ENCODE measurements at places on chromosomes 16 and 17.

- DNase-seq = no peak
These were observed 5.3 kb downstream of the DEF8 start for GRCh38 chr16:89953671-89954406.

DNA sequence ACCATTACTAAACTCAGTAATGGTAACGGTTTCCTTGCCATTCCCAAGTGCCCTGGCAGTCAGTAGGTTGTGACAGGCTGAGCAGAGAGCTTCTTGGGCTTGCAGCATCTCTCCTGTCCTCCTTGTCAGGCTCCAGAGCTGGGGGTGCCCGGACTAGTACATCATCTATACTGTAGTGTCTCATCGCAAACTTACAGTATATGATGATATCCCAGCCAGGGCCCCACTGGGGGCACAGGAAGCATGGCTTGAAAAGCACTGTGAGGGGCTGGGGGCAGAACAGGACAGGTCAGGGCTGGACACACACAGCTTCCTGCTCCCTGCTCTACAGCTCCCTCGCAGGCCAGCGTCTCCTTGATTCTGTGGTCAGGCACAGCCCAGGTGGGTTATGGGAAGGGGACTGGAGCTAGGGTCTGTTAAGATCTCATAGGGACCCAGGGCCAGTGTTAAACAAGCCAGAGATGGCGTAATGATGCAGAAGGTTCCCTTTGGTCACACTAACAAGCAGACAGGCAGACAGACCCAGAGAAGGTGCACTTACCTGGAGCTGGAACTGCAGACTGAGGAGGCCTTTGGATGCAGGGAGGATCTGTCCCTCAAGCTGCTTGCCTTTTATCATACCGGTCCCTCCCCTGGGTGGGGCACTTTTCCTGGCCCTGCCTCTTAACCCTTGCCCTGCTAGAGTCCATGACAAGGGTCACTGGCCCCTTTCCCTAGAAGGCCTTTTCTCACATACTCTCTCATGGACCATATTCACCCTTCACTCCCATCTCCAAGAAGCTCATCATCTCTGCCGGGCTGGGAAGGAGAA lies 6.8 kb downstream of the ERAL1 start:
- DNase-seq = no peak

GRCh38 chr17:82051776-82052637 lies at the start of the genes GPS1 and RFNG:
Gene GPS1, plus strand, starts transcription at chr17:82051898. Its CDS starts 34 bp downstream, at chr17:82051932.
Gene RFNG, minus strand, starts transcription at chr17:82051811. Its CDS starts 45 bp downstream, at chr17:82051766.
- DNase-seq = no peak

DNA sequence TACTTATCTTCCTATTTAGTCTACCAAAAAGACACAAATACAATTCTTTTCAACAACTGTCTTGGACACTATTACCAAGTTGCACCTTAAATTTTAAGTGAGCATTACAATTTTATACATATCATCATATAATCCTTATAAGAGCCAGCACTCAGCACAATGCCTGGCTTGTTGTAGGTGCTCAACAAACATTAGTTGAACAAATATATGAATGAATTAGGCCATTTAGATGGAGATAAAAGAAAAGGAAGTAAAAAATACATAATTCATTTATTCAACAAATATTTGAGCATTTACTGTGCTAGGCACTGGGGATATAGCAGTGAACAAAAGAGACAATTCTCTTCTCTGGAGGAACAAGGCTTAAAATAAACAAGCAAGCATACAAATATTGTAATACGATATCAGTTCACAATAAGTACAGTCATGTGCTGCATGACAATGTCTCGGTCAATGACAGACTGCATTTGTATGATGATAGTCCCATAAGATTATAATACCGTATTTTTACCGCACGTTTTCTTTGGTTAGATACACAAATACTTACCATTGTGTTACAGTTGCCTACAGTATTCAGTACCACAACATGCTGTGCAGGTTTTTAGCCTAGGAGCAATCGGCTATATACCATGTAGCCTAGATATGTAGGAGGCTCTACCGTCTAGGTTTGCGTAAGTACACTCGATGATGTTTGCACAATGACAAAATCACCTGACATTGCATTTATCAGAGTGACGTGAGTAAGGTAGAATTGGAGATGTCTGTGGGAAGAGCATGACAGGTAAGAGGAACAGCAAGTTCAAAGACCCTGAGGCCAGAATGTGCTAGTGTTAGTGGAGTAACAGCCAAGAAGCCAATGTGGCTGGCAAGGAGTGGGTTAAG lies 86.4 kb upstream of the HS3ST2 start:
- DNase-seq = no peak

GRCh38 chr16:1991135-1991551 lies 1.4 kb downstream of the SYNGR3 start:
- DNase-seq = no peak

GRCh38 chr16:86443508-86444147 lies 66.7 kb upstream of the FOXF1 start:
- no peak for DNase-seq

- DNase-seq = no peak
These were observed 28.3 kb downstream of the ZNF276 start for GRCh38 chr16:89749637-89750036.

Measured in iPS DF 6.9 (cell line).